ENCODE measurements at places on chromosomes 7 and 10.

DNA sequence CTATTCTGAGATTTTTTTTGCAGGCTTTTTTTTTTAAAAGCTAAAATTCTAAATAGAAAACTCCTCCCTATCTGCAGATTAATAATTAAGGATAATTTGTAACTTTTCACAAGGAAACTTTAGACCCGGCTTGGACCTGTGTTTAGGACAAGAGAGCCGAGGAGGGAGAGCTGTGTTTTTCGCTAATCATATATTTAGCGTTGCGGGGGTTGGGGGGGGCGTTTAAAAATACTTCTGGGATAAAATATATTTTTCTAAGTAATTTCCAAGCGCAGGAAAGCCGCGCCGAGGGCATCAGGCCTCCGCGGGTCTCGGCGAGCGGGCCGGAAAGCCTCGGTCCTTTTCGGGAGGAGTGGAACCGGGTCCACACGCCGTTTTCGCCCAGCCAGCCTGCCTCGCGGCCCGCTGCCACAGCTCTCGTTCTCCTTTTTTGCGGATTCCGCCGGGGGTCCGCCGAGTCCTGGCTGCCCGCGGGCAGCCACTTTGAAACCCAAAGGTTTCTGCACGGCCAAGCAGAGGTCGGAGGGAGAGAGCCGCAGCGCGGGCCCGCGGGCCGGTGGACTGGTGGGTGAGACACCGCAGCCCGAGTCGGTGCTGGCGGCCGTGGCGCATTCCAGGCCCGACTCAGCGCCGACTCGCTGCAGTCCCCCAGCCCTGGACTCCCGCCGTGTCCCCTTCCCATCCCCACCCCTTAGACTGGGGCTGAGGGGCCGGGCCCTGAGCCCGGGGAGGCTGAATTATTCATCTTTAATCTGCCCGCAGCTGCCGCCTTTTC lies 2.3 kb downstream of the PAX2 start:
- no peak for DNase-seq

DNA sequence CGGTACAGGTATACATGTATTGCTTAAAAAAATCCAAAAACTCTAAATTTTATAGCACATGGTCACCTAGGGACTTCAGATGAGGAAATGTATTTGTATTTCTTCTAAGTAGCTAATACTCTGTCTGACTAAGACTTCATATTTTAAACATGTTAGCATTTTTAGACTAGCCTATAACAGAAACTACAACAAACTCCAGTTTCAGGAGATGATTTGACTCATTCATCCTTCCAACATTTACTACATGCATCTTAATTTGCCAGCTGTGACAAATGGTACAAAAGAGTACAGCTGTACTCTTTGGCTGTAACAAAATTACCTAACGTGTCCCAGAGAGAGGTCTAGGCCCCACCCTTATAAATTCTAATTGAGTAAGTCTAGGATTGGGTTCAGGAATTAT lies 22.2 kb downstream of the TMEM209 start:
- DNase-seq: peak; percentile 71

GRCh38 chr10:11760861-11761260 lies 18.7 kb downstream of the ECHDC3 start:
- no peak for DNase-seq

GRCh38 chr10:105761576-105762260 lies 1120.6 kb downstream of the SORCS3 start:
- no peak for DNase-seq

- peak; percentile 10 for DNase-seq
Observed at GRCh38 chr7:116591202-116592040, 66.6 kb downstream of the CAV1 start.

DNA sequence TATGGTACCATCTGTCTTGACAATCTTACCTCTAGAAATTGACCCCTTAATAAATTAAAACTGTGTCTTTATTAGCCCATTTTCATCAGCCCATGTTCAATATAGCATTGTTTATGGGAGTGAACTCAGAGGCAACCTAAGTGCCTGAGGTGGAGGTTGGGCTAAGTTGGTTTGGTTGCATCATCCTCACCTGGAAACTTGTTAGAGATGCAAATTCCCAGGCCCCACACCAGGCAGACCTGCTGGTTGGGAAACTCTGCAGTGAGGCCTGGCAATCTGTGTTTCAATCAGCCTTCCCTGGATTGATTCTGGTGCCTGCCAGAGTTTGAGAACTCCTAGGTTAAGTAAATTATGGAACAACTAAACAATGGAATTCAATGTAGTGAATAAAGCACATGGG lies 9.4 kb upstream of the FAM170B start:
- no peak for DNase-seq

- DNase-seq: no peak
Observed at GRCh38 chr7:47285860-47286491, 295.9 kb downstream of the TNS3 start.

DNA sequence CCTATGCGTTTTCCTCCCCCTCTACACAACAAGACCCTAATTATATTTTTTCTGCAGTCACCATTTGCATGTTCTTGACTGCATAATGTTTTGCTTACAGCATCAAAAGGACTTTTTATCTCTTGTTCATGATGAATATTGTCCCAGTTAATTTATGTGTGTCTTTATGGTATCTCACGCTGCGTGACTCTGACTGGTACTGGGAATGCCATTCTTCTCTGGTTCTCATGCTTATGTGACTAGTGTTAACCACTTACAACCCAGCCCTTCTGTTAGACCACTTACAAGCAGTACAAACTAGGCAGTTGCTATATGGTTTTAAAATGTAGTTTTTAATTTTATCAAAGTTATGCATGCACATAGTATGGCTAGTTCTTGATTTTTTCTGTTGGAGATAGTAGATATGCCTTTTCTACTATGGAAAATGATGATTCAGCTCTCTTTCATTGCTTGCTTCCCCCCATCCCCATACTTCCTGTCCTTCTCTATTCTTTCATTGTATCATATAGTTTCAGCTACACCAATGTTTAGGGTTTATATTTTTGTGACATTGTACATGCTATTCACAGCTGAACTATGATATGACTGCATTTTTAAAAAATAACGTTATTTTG lies 24.9 kb downstream of the BZW2 start:
- DNase-seq: no peak

DNA sequence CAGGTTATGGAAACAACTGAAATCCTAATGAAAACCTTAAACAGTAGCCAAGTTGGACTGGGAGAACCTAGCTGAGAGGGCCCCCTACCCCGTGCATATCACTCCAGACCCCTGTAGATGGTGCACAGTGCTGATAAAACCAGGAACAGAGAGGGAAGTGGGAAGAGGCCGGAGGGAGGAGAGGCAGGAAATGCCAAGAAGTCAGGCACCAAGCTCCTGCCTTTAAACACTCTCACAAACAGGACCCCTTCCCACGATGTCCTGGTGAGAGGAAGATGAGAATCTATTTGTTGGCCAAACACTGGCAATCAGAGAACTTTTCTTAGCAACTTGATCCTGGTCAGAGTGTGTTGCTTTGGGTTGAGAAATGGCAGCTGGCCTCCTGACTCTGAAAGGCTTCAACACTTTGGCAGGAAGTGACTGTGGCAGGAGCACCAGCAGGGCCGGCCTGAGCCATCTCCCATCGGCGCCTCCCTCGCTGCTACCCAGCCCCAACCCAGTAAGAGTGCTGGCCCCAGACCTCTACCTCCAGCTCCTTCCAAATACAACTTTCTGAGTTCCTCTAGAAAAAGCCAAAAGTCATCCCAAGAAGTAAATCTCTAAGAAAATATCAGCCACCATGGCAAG lies 39.5 kb downstream of the GSDME start:
- DNase-seq: no peak

- no peak for DNase-seq
Observed at GRCh38 chr10:90587081-90587491, 270.8 kb downstream of the HTR7 start.

DNA sequence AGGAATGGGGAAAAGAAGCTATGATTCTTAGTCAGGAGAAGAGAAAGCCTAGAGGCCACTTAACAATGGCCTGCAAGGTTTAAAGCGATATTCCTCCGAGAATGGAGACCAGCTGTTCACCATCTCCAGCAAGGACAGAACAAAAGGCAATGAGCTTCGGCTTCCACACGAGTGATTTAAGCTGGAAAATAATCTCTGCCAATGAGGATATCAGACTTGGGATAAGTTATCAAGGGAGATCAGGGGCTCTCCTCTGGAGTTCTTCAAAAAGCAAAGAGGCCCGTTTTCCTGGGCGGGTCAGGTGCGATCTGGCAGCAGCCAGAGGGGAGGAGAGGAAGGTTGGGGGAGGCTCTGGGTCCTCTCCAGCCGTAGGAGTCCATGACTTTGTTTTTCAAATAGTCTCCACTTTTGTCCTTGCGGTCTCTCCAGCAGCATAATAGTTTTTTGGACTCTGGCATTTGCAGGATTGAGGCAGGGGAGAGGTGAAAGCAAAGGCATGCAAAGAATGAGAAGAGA lies 211.3 kb downstream of the SKIDA1 start:
- DNase-seq: no peak

GRCh38 chr10:129744134-129745111 lies 219.7 kb downstream of the EBF3 start:
- no peak for DNase-seq

DNA sequence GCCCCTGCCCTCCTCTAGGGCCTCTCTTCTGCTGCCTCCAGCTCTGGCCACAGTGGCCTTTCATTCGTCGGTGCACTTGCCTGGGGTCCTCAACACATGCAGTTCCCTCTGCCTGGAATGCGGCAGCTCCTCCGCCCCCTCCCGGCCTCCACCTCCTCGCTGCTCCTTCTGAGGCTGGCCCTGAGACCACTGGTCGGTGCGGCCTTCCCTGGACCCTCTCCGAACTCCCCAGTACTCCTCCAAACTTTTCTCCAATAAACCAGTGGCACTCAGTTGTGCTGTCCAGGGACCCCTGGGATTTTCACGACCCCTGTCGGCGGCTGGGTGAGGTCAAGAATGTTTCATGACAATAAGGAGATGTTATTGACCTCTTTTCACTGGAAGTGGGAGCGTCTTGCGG lies 53.5 kb downstream of the BMS1 start:
- DNase-seq: no peak

GRCh38 chr7:102306916-102307677 lies 20.4 kb downstream of the SH2B2 start:
- peak; percentile 77 for DNase-seq

DNA sequence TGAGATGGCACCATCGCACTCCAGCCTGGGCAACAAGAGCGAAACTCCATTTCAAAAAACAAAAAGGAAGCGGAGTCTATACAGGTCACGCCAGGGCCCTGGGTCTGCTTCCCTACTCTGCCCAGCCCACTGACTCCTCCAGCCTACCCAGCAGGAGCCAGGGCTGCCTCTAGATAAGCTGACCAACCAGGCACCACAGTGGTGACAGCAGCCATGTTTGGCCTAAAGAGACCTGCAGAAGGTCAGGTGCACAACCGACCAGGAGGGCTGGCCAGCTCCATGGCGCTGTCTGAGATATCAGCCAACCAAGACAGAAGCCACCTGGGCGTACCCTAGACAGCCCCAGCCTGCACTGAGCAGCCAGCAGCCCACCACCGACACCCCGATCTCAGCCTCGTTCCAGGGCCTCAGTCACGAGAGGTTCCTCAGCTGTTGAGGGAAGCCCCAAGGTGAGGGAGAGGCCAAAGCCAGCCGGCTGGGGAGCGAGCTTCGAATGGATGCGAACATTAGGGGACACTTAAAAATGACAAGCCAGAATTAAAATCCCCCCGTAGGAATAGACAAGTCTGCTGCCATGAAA lies 24.4 kb upstream of the PWWP2B start:
- no peak for DNase-seq

DNA sequence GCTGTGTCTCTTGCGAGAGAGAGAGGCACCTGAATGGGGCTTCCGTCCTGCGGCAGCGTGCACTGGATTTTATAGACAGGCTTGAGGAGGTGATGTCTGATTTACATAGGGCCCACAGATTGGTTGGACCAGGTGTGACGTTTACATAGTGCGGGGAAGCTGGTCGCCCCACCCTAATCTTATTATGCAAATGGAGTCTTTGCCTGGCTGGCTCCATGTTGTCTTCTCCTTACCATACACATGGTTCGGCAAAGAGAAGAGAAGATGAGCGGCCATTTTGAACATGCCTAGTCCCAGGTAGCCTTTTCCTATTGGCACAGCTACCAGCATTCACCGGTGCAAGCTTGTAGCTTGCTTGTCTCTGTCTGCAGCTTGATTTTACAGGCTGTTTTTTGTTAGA lies 238.5 kb upstream of the GALNT17 start:
- no peak for DNase-seq

- no peak for DNase-seq
Observed at GRCh38 chr7:29105191-29105590, 41.1 kb downstream of the CPVL start.

DNA sequence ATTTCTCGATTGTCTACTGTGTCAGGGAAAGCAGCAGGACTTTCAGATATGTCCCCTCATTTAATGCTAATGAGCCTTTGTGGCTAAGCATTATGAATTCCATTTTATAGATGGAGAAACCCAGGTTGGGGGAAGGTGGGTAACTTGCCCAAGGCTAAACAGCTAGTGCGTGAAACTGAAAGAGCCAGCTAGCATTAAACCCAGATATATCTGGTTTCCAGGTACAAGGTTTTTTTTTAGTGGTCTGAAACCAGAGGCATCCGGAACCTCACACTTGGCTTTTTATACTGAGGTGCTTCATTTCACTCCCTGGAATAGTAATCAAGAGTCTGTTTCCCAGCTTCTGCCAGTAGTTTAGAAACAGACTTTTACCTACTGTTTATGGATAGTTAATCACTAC lies 694.8 kb downstream of the PHTF2 start:
- no peak for DNase-seq

DNA sequence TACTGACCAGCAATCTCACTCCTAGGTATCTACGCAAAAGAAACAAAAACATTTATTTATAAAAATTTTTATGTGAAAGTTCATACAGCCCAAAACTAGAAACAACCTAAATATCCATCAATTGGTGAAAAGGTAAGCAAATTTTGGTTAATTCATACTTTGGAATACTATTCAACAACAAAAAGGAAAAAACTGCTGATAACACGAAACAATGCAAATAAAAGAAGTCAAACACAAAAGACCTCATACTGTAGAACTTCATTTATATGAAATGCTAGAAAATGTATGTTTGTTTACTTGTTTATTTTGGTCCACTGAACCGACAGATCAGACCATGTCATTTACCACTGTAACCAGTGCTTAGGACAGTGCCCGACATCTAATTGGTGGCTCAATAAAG lies 60.3 kb downstream of the USP6NL start:
- no peak for DNase-seq

DNA sequence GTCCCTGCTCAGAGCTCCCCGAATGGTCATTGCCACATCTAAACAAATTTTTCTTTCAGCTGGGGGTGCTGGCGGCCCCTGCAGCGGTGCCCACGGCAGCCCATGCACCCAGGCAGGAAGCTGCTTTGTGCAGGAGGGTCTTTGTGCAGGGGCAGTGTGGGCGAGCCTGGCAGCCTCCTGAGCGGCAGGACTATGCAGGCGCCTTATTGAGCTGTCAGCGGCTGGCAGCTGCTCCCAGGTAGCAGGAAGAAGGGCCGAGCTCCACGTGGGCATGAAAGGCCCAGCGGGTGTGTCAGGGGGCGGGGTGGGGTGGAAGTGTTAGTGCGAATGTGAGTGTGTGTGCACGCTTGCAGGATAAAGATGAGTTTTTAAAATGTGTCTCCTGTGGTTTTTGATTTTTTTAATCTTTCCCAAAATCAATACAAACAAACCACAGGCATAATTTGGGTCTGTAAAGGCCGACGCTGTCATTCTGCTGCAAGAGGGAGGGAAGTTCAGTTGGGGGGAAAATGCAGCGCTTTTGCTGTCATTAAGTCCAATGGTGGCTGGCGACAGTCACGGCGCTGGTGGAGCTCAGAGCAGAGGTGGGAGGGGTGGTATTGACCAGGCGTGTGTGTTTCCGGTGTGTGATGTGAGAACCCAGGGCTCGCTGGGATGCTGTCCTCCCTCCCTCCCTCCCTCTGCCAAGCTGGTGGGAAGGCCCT lies 83.9 kb downstream of the LHPP start:
- DNase-seq: no peak

GRCh38 chr7:26420422-26421019 lies 128.9 kb downstream of the SNX10 start:
- no peak for DNase-seq

GRCh38 chr7:138917771-138918170 lies 63.4 kb downstream of the KIAA1549 start:
- no peak for DNase-seq
